Fibroblast of the aortic adventitia (primary cell): ENCODE measurements at places on chromosomes 4 and X. TPM values are rescaled to one million over a fixed set of nuclear protein-coding genes. Genes with fewer than 3 reads are reported as not detected.

DNA sequence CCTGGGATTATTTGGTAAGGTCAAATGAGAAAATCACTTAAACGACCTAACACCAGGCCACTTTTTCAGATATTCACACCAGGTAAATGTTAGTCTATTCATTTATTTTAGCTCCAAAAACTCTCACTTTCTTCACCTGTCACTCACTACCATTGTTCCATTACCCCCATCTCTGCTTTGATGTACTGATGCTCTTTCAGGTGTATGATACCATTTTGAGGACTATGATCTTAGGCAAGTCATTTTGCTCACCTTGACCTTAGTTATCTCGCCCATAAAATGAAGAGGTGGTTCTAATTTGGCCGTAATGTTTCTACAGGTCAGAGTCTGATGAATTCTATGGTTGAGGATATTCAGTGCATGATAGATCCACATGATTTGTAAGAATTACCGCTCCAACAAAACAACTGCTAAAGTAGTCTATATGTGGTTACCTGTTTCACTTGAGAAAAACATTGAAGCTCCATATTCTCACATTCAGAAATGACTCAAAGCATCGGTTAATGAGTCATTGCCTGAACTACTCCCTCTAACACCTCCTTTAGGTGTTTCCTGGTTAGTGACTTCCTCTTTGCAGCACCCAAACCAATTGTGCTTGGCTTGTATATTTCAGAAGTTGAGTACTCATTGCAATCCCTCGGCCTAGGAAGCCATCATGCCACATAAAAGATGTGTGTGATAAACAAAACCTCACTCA is 4.5 kb downstream of the DTHD1 start:
- DNase-seq: no peak

GRCh38 chr4:147938496-147938895 is 206.6 kb downstream of the ARHGAP10 start:
- no peak for DNase-seq

DNA sequence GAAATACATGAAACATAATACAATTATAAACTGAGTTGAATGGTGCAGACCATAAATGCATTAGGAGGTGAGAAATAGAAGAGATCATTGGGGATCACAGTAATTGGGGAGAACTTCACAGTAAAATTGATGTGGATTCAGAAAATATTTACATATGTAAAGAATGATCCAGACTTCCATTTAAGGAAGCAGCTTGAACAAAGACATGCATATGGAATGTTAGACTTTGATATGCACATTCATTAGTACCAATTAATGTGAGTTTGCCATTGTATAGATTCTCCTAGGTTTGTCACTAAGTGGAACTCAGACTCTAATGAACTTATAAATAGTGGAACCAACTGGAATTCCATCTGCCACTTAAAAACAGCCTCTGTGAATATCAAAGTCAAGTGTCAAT is 235.6 kb downstream of the PARM1 start:
- no peak for DNase-seq

DNA sequence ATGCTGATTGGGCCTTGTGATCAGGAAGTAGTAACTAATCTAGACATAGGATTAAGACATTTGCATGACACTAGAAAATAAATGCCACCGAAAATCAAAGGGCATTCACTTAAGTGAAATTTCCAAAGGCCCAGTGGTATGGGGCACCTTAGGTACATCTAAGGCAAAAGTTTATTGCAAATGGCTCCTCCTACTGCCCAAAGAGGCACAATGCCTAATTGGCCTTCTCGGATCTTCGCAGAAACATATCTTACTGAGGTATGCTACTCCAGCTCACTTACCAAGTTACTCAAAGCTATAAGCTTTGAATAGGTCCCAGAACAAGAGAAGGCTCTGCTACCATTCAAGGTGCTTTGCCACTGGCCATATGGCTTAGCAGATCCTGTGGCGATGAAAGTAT is 174.8 kb upstream of the CXCL13 start:
- no peak for DNase-seq

DNA sequence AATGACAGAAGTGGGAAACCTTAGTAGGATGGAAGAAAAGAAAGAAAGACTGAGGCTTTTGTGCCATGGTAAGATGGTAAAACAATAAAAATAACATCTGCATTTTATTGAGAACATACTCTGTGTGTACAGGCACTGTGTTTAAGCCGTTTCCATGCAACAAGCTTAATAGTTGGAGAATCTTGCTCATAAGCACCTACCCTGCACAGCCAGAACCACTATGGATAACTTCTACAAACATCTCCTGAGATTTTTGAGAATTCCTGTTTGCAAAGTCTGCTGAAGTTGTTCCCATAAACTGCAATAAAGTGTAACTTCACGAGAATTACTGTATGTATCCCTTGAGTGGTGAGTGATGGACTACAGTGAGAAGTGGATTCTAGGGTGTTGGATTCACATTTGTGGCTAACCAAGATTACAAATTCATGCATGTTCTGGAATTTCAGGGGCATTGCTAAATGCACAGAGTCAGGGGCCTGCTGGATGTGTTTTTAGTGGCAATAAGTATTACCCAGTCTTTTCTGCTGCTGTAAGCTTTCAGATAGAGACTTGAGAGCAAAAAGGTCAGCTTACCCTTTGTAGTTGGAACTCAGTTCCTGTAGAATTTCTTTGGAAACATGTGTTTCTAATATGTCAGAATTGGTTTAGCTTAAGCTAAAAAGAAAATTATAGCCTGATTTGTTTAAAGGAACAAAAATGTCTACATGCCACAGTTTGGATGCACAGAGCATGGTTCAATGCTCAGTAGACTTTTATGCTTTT is 132.5 kb downstream of the AFF1 start:
- peak; percentile 39 for DNase-seq

Gene GAGE1
- not detected in 2 replicates for total RNA-seq

- no peak for DNase-seq
These were observed 1.9 kb downstream of the EVC start for GRCh38 chr4:5712931-5713330.

- DNase-seq: peak; percentile 49
These were observed 37.2 kb downstream of the PCGF3 start for GRCh38 chr4:742742-743311.

DNA sequence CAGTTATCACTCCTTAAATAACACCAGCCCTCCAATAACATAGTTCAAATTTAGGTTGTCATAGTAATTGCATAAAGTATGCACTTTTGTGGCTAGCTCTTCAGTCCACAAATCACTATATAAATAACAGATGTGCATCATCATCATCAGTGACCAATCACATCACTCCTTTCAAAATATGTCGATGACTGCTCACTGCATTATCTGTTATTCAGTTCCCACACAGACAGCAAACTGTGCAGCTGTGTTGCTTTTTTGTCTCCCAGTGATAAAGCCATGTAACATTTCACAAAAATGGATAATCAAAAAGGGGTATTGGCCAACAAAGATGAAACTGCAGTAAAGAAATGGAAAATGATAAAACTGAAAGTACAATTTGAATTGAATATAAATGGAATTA is 205.4 kb downstream of the DCLK2 start:
- peak; percentile 95 for DNase-seq

GRCh38 chr4:10157478-10158332 is 41.1 kb upstream of the WDR1 start:
- DNase-seq: peak; percentile 91
